ENCODE measurements at places on chromosomes 5 and 9.

DNA sequence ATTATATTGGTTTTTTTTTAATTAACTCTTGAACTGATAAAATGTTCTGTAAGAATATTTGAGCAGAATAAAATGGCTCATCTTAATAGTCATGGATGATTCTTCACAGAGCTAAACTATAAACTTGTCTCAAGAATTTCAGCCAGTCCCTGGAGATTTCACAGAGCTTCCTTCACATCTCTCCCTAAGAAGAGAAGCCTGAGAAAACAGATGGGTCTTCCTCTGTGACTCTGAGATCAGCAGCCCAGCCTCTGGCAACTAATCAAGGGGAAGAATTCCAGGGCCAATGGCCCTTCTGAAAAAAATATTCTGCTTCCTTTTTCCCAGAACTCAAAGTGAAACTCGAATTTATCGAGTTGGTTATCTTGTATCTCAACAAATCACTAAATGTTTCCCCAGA, 122.2 kb upstream of the ITGA1 start:
- no peak for DNase-seq

GRCh38 chr5:115599502-115599901, 2.8 kb downstream of the TICAM2 start:
- DNase-seq: peak; percentile 56

DNA sequence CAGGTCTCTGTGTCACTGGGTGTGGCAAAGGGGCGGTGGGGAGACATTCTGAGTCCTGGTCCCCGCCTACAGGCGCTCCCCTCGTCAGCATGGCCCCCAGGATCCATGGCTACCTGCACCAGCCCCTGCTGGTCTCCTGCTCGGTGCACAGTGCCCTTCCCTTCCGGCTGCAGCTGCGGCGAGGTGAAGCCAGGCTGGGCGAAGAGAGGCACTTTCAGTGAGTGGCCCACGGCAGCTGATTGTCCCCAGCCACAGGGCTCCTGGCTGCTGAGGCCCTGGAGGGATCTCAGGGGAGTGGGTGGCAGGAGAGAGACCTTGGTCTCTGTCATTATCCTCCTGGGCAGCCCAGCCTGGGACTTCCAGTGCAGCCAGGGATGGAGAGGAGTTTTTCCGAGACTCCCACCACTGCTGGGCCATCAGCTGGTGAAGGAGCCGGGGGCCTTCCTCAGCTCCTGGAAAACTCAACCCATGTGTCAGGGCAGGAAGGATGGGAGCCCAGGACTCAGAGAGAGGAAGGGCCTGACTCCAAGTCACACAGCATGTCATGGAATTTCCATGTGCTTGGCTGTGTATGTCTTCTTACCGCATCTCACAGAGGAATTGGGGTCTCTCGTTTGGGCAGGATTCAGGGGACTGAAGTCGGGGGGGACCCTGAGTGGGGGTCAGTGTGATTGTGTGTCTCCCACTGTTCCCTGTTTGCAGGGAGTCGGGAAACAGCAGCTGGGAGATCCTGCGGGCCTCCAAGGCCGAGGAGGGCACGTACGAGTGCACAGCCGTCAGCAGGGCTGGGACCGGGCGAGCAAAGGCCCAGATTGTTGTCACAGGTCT, 37.4 kb downstream of the HMCN2 start:
- no peak for DNase-seq

GRCh38 chr9:123940721-123941523, 11.0 kb upstream of the DENND1A start:
- DNase-seq: no peak

GRCh38 chr5:113448252-113448651, 13.5 kb upstream of the TSSK1B start:
- DNase-seq: no peak

DNA sequence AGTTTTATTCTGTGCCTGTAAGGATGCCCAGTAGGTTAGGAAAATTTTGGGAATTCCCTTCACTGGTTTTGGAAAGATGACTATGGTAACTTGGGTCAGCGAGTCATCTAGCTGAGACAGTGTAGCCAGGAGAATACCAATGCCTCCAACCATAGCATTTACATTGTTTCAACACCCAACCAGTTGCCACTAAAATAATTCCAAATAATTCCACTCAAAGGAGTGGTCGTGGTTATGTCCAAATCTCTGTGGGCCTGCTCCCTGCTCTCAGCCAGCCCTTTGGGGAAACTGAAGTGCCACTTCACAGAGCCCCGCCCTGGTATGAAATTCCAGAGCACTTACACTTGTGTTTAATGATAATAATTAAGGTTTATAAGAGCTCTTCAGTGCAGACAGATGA, 310.5 kb downstream of the PLK2 start:
- DNase-seq: no peak

DNA sequence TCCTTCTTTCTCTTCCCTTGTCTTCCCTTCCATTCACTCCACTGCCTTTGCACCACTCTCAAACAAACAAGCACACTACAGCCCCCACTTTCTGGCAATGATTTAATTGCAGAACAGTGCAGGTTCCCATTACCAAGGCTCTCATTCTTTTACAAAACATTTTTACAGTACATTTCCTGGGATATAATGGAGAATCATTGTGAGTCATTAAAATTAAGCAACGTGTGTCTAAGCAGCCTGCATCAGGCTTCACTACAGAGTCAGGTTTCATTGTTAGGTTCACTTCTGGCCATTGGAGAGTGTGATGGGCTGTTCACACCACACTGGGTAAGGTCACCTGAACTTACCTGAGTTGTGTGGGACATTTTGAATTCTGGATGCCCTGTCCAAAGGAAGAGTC, 303.5 kb downstream of the TRIM32 start:
- peak; percentile 49 for DNase-seq

DNA sequence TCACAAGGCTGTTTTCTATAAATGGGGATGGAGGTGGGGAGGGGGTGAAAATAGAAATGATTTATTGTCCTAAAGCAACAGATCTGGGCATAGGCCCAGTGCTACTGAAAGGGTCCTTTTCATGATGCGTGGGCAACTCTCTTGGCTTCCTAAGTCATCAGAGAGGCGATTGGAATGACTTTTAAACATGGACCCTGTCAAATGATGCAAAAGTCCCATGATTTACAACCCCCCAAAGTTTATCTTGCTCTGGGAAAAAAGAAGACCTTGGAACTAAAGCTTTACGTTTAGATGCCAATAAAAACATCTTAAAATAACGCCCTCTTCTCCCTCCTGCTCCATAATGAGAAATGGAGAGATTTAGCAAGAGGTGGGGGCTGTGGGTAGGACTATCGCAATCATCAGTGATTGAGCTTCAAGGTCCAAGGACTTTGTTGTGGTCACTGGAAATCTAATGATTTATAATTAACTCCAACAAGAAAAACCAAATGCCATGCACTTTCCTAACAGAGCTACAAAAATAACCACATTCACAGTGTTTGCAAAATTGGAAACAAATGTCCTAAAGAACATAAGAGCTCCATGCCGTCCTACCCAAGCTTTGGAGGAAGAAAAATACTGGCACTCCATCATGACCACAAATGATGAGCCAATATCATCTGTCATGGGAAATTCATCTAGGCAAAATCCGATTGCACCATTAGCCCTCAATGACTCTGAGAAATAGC, 167.5 kb upstream of the CLINT1 start:
- no peak for DNase-seq

- DNase-seq: no peak
Observed at GRCh38 chr9:77015327-77016048, 4.0 kb upstream of the FOXB2 start.

DNA sequence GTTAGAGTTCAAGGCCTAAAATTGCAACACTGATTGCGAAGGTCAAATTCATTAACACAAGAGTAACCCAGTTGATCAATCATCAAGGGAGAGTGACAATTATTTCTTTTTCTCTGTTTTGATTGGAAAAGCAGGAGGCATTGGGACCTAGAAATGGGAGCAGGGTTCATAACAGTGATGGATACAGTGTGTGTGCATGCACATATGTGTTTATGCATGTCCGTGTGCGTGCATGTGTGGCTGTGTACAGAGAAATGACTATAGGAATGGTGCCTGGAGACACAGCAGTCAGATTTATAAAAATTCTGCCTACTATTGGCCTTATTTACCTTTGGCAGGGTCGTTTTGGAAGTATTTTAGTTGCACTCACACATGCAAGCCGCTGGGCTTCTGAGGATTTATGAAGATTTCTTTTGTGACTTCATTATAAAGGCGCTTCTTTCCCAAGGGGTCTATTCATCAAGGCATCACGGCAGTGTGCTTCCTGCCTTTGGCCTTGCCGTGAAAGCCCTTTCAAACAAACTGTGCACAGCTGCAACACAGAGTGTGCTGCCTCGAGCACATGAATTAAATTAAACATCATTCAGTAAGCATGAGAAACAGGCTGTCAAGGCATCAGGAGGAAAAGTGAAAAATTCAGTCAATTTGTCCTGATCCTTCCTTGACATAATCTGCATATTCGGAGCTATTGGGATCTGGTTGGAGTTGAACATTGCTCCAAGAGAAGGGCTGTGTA, 122.8 kb upstream of the PUM3 start:
- no peak for DNase-seq

GRCh38 chr5:111699976-111700375, 57.0 kb downstream of the NREP start:
- DNase-seq: no peak

DNA sequence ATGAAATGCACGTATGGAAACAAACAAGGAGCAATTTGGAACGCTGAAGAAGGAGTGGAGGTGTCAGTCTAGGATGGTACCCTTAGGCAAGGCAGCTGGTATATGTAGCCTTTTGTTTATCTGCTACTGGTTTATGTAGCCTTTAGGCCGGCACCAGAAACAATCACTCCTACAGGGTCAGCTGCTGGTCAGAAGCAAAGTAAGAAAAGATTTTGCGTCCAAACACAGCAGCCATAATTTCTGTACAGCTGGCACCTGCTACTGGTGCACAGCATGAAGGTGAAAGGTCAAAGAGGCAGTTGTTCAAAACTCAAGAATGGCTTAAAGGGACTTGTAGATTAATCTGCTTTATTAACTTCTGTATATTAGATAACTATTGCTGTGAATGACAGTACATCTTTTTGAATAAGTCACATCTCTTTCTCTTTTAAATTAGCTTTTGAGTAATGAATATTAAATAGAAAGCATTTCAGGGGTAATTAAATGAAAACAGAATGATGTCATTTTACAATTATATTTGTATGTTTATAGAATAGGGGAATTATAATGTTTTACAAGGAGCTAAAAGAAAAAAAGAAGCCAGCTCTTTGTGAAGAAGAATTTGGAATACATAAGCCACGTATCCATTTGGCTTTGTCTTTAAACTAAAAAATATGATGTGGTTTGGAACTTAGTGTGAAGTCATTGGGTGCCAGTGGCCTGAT, 33.1 kb upstream of the TLX3 start:
- no peak for DNase-seq

DNA sequence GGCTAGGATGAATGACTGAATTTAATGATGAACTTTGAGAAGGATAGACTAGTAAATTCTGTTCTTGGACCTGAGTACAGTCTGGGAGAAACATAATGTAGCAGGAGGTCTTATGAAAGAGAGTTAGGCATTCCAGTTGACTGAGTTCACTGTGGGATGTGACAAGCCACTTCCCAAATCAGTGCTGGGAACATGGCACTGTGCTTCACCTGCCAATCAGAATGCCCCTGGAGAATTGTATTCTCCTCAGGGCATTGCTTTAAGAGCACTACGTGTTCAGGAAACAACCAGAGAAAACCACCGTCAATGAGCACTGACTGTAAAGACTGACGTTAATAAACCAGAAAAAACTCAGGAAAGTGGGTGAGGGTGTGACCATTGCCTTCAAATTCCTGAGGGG, 1.2 kb downstream of the CCDC107 start:
- DNase-seq: no peak

DNA sequence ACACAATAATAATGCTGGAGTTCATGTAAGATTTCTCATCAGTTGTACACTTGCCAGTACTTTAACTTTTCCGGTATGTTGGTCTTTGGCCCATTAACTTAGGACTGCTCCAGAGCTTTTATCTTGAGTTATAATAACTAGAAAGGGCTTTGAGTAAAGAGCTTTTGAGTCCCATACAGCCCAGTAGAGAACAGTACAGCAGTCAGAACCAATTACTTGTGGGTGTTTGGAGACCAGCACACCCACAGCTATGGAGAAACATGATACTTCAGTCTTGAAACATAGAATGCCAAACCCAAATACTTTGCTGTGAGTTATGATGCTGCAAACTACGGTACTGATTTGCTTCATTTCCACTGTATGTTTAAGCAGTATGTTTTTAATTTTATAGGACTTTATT, 374.3 kb downstream of the CCDC171 start:
- DNase-seq: no peak

DNA sequence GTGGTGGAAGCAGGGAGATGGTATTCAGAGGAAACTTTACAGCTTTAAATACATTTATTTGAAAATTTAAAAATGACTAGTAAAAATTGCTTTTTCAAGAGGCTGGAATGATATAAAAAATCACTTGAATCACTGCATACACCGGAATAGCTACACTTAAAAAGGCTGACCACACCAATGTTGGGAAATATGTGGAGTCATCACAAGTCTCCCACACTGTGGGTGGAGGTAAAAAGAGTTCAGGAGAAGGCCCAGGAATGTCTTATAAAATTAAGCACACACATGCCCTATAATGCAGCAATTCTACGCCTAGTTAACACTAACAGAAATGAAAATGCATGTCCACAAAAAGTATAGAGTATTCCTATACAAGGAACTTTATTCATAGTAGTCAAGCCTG, 198.1 kb downstream of the ROR2 start:
- no peak for DNase-seq

GRCh38 chr9:87267251-87268070, 230.2 kb upstream of the DAPK1 start:
- no peak for DNase-seq

GRCh38 chr5:20605732-20606525, 617.9 kb upstream of the CDH18 start:
- no peak for DNase-seq

DNA sequence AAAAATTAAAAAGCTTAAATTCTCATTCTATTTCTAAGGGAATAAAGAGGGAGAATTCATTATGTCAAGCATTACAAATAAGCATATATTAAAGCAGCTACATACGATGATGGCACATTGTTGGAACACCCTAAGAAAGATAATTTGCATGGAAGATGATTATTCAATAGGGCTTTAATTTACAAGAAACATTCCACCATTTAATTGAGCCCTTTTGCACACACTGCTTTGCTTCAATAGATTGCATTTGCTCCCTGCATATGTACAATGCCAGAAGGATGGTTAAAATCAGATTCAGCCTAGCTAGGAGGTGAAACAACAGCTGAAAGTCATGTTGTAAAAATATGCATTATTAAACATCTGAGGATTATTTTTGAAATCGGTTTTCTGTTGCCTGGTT, 21.8 kb downstream of the KIAA1958 start:
- DNase-seq: no peak

GRCh38 chr5:6632324-6632887, 438 bp downstream of the NSUN2 start:
- peak; percentile 12 for DNase-seq

GRCh38 chr5:173454361-173454735, 126.1 kb upstream of the STC2 start:
- DNase-seq: peak; percentile 71

DNA sequence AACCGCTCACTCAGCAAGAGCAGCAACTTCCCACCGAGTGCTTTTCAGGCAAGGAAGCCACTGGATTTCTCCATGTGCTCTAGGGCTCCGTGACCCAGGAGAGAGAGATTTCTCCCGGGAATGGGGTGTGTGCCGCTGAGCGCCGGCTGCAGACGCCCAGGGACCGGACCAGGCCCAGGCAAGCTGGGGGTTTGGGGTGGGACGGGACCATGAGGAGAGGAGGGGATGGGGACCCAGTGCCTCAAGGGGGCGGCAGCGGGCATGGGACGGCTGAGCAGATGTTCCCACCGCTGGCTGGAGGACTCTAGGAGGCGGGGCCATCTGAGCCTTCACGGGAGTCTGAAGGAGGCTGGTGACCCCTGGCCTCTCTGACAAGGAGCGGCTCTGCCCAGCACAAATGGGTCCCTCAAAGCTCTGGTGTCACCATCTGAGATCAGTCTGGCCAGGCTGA, 8.5 kb downstream of the LCN9 start:
- no peak for DNase-seq
